Panc1 (cell line): ENCODE measurements at places on chromosomes 2 and 18.

DNA sequence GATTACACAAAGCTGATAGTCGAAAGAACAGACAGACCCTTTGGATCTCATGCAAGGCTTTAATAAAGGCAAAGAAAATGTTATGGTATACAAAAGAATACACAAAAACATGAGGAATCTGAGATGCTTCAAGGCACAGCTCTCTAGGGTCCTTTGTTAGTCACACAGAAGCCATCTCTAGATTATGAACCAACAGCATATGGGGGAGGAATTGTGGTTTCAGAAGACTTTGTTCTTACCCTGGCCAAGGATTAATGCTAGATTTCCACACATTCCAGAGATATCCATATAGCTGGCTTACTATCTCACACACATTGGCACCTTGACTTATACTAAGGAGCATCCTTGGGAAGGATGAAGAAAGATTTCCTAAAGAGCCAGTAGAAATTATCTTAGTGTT is 206.1 kb downstream of the GULP1 start:
- DNase-seq, result no peak

DNA sequence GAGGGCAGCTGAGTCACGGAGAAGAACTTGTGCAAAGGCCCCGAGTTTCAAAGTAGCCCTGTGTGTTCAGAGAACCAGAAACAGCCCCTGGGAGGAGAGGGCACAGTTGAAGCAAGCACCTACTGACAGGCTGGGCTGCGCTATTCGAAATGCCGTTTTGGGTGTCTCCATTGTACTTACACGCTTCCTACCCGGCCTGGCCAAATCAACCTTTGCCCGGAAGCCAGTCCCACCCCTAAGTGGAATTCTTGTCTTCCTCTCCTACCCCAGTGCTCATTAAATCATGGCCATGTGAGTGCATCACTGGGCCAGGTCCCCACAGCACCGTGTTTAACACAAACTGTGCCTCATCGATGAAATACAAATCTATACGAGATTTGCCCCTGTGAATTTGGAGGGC is 6.0 kb downstream of the DIPK1C start:
- no peak for DNase-seq

DNA sequence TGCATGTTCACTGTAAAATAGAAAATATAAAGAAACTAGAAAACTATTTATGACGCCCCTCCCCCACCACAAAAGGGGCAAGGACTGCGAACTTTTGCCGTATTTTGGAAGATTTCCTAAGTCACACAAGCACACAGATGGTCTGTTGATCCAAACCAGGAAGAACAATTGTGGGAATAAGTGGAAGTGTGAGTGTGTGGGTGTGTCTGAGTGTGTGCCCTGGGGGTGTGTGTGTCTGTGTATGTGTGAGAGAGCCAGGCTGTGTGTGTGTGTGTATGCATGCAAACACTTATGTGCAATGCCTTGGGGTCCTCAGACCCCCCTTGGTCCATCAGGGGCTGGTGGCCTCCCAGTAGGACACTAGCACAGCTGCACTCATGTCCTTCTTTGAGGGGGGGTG is 43.1 kb downstream of the HPCAL1 start:
- DNase-seq, result no peak

- no peak for DNase-seq
Measured at GRCh38 chr2:64987001-64987955, 1.9 kb upstream of the SLC1A4 start.

GRCh38 chr2:207594264-207594663 is 30.9 kb downstream of the METTL21A start:
- DNase-seq, result no peak
